ENCODE measurements at places on chromosomes 11 and 22.
A peak's percentile ranks its signal among the peaks of the same experiment; 100 is the strongest.

- no peak for DNase-seq
Measured at GRCh38 chr22:29211066-29211465, 5.4 kb downstream of the EMID1 start.

DNA sequence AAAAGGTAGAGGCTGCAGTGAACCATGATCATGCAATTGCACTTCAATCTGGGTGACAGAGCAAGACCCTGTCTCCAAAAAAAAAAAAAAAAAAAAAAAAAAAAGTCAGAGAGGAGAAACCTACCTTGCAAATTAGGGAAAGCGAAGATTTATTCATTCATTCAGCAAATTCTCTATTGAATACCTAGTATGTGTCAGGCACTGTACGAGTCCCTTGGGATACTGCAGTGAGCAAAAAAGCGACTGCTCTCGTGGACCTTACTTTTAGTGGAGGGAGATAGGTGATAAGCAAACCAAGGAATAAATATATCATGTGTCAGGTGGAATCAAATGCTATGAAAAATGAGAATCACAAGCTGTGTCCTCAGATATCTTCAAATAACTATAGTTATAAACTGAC is 101.3 kb downstream of the STIM1 start:
- no peak for DNase-seq

- DNase-seq: no peak
Measured at GRCh38 chr11:86891036-86891435, 64.2 kb downstream of the FZD4 start.

DNA sequence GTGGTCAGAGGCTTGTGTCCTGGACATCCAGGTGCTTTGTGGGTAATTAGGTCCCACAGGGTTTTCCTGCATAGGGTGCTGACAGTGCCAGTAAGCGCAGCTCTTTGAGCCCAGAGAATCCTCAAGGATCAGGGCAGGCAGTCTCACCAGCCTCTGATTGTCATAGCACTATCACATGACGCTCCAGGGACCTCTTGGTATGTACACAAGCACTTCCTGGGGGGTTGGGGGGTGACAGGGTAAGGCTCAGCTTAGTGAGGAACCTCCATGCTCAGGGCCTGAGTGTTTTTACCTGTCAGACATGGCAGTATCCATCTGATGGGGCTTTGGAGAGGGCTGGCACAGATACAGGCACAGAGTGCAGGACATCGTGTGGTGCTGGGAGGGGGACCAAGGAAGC is 27.9 kb upstream of the SUSD2 start:
- peak; percentile 57 for DNase-seq

DNA sequence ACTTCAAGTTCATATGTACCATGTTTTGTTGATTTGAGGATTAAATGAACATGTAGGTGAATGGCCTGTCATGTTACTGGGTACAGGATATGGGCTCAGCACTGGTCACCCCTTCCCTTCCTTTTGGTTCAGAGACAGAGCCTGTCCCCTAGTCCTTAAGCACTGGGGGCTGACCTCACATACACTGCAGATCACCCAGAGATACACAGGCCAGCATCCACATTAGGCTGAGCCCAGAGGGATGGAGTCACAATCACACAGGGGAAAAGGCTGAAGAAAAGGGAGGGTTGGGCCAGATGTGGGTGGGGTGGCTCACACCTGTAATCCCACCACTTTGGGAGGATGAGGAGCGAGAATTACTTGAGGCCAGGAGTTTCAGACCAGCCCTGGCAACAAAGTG is 62.3 kb downstream of the IGLL5 start:
- DNase-seq: no peak

DNA sequence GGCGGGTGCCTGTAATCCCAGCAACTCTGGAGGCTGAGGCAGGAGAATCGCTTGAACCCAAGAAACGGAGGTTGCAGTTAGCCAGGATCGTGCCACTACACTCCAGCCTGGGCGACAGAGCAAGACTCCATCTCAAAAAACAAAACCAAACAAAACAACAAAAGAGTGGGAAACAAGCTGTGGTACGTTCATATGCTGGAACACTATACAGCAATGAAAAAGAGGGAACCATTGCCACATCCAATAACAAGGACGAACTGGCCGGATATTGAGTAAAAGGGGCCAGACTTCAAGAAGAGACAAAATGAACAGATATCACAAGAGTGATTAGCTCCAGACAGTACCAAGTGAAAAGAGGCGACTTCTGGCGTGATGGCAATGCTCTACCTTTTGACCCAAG is 4.9 kb downstream of the MACROD1 start:
- no peak for DNase-seq

- peak; percentile 82 for DNase-seq
Measured at GRCh38 chr11:65291613-65292012, 23.1 kb upstream of the CDC42EP2 start.

GRCh38 chr11:68441466-68442230 is 18.9 kb upstream of the PPP6R3 start:
- no peak for DNase-seq

DNA sequence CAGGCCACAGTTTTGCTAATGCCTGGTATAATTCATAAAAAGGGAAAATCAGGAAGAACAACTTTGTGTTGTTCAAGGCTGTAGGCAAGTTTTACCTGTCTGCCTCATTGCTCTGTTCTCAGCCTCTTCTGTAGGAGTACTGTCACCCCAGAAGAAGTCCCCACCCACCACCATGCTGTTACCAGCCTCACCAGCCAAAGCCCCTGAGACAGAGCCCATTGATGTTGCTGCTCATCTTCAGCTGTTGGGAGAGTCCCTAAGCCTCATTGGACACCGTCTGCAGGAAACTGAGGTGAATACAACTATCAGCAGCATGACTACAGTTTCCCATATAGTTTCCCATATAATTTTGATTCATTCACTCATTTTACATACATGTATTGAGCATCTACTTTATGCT is 11.6 kb upstream of the TOM1 start:
- DNase-seq: no peak

- DNase-seq: peak; percentile 82
Measured at GRCh38 chr11:34243600-34244464, 114.0 kb downstream of the ABTB2 start.

GRCh38 chr11:60855726-60856633 is at the start of gene PTGDR2:
PTGDR2 (minus strand) TSS chr11:60855950; CDS start chr11:60853722, 2,228 bp downstream.
- no peak for DNase-seq

DNA sequence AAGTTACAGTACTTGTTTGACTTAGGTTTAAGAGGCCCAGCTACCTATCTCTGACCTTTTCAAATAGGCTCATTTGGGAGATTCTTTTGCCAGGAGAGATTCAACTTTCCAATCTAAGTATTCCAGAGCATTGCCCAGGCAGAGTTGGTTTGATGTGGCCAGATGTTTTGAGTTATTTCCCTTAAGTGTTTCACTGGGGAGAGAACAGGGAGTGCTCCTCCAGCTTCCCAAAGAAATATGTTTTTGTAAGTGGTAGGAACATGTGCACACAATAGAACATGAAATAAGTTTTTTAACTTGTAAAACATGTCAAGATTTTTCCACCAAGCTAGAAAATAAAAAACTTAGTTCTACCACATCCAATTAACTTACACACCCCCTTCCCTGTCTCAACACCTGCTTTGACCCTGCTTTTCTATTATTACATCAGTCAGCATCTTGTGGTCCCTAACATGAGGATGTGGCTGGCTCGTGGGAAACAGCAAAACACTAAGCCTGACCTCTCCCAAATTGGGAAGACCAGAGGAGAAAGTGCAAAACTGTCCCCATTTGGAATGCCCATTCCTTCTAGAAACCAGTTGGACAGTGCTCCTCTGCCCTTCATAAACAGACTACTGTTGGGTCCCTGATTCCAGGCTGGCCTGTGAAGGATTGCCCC is 70.4 kb upstream of the RASSF10 start:
- DNase-seq: no peak

- DNase-seq: peak; percentile 52
Measured at GRCh38 chr11:57514538-57515331, 767 bp downstream of the SLC43A1 start.

DNA sequence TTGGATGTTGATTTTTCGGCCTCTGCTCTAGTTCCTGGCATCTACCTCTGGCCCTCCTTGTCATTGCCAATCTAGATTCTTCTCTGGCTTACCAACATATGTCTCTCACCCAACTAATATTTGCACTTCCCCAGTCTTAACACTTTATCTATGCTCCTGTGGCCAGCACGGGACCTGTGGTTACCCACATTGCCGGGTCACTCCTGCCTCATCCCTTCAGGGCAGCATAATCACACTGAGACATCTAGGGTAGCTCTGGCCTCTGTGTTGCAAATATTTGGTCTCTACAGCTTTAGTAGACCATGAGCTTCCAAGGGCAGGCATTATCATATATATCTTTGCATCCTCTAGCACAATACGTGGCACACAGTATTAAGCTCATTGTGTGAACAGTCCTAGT is 182.0 kb upstream of the ARHGAP20 start:
- peak; percentile 8 for DNase-seq

- no peak for DNase-seq
Measured at GRCh38 chr22:41935015-41935351, 8.4 kb upstream of the TNFRSF13C start.

GRCh38 chr11:5476186-5476819 is 12.2 kb upstream of the OR52D1 start:
- DNase-seq: peak; percentile 49

DNA sequence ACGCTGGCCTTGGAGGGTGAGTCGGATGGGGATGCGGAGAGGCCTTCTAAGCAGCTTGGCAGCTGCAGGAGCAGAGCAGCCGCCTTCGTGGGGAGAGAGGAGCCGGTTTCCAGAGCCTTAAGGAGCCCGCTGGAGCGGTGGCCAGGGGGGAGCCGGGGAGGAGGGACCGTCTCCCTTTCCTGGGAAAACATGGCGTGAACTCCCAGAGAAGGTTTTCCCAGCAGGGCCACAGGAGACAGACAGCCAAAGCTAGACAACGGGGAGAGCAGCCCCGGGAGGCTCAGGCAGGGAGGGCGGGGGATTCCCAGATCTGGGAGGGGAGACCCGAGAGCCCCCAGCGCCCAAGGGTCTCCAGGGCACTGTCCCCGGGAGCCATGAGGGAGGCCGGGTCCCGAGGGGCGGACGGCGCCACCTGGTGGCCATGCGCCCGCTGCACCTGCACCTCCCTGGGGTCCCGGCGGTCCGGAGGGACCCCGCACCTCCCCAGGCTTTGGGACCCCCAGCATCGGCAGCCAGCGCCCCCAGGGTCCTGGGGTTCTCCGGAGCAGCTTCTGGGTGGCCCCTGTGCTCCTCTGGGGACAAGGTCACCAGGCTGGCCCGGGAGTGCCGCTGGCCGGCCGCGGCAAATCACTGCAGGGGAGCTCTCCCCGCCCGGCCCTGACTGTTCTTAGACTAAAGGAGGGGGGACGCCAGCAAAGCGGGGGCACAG is 2.4 kb upstream of the SYT8 start:
- DNase-seq: peak; percentile 19
